ENCODE measurements at places on chromosomes 1 and 21. TPM values are rescaled to one million over a fixed set of nuclear protein-coding genes. Genes with fewer than 3 reads are reported as not detected.

DNA sequence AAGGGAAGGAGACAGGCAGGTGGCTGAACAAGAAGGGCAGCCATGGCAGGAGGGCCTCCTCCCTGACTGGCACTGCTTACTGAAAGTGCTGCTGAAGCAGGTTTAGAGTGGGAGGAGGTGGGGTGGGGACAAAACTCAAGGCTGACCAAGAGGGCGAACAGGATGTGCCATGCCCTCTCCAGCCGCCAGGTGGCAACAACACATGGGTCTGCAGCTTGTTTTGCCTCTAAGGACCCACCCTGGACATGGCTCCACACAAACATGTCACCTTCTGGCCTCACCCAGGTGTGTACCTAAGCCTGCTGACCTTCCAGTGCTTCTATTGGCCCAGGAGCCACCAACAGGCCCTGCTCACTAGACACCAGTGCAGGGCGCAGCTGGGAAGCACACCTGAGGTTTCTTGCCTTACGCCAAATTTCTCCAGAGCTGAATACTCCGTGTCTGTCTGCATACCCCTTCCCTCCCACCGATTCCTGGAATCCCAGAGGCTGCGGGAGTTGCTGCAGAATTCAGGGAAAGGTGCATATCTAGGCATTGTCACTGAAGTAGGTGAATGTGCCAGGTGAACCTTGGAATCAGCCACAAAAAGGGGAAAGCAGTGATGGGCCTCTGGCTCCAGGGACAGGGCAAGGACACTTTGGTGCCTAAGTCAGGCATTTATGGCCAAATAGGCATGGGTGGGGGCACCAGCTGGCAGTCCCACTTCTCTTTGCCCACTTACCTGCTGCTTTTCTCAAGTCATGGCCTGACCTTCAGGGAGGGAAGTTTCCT is 5.3 kb downstream of the PSRC1 start:
- DNase-seq: no peak

DNA sequence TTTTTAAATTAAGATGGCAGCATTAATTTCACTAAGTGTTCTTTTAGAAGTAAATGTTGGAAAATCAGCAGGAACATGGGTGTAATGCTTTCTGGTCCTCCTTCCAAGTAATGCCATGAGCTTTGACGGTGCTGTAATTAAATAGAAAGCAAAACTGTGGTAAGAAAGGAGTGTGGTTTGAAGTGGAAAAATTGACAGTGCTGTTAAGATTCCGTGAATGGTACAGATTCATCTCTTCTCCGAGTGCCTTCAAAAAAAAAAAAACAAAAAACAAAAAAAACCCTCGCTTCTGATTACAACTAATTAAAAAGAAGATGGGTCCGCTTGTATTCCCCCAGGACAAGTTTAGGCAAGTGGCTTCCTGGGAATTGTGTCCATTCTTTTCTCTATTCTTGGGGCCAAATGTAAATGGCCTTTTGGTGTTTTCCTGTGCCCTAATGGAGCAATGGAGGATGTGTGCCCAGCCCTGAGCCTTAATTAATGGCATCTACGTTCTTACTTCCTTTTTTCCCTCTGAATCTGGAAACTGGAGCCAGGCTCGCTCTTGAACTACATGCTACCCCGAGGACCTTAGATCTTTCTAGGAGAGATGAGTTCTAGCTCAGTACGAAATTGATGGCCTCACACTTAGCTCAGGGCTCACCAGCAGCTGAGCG is 5.1 kb downstream of the LMO4 start:
- no peak for DNase-seq

DNA sequence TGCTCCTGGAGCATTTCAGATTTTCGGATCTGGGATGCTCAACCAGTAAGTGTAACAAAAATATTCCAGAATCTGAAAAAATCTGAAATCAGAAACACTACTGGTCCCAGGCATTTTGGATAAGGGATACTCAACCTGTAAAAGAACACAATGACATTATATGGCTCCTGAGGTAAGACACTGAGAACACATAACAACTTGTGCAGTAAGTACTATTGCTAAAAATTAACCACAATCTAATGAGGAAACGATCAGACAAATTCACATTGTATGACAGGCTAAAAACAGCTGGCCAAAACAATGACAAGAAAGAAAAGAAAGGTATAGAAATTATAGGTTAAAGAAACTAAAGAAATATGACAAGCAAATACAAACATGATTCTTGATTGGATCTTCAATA is 54.9 kb downstream of the LTN1 start:
- no peak for DNase-seq

DNA sequence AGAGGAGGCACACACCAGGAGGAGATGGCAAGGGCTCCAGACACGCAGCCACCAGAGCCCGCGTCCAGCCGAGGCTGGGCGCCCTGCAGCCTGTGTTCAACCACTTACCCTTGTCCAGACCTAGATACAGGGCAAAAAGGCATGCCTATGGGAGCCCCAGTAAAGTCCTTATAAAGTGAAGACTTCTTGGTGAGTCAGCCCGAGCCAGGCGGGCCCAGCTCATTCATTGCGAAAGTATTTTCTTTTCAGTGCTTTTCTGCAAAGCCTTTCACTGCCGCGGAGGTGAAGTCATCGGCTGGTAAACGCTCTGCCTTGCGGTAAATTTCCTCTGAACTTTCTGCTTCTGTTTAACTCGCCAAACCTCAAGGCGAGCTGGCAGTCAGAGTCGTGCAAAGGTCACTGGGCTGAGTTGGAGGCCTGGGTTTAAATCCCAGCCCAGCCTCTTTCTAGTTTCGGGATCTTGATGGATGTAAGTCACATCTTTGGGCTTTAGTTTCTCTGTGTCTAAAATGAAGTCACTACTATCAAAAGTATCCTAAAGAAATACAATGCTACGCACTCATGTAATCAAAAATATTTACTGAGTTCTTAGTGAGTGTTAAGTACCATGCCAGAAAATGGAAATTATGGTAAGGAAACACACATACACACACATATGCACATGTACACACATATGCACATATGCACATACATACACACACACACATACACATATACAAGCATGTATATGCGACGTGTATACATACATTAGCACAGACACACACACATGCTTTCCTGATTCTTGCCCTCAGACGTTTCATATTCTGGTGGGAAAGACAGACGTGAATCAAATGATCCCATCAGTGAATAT is 54.7 kb upstream of the IFFO2 start:
- DNase-seq: no peak

DNA sequence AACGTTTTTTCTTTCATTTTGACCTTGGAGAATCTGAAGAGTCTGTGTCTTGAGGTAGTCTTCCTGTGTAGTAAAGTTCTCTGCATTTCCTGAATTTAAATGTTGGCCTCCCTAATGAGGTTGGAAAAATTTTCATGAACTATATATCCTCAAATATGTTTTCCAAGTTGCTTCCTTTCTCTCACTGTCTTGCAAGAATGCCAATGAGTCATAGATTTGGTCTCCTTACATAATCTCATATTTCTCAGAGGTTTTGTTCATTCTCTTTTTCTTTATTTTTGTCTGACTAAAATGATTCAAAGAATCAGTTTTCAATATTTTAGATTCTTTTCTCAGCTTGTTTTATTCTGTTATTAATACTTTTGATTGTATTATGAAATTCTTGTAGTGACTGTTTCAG is 87.6 kb downstream of the DRAM2 start:
- DNase-seq: no peak

GRCh38 chr1:179121159-179121938 is 39.5 kb downstream of the TOR3A start:
- DNase-seq: peak; percentile 23

DNA sequence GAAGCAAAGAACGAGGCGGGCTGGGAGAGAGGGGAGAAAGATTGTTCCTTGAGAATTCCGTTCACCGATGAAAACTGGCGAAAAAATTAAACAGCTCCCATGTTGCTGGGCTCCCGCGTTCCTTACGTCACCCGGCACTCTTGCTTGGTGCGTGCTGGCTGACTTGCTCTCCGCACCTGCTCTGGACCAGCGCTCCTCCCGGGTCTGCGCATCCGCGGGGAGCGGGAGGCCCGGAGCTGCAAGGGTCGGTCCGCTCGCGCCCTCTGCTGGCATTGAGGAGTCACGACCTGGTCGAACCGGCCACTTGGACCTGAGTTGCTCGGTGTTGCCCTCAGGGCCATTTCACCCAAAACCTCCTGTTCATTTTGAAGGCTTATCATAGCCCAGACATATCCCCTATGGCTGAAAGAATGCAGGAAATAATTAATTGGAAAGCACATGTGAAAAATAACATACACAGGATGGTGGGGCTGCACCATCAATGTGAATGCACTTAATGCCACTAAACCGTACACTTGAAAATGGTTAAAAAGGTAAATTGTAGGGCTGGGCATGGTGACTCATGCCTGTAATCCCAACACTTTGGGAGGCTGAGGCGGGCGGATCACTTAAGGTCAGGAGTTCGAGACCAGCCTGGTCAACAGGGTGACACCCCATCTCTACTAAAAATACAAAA is 98.9 kb upstream of the BACE2 start:
- no peak for DNase-seq

DNA sequence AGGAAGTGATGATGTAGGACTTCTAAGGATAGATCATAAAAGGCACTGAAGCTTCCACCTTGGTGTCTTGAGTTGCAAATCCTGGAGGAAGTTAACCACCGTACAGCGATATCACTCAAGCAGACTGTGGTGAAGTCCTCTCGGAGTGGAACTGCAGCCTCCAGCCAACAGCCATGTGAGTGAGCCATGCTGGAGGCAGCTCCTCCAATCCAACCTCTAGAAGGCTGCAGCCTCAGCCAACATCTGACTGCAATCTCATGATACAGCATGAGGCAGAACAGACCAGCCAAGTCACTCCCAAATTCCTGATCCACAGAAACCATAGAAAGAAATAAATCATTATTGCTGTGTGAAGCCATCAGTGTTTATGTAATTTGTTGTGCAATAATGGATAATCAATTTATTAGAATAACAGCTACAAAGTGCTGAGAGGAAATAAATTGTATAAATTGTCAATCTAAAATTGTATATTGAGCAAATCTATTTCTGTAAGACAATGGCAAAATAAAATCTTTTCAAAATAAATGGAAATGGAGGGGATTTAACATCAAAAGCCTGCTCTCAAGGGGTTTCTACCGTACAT is 65.0 kb downstream of the PRSS38 start:
- no peak for DNase-seq

GRCh38 chr1:151006327-151007052 is at the start of gene MINDY1:
Gene MINDY1, minus strand, starts transcription at chr1:151006902. Its CDS starts 4,285 bp downstream, at chr1:151002617.
- DNase-seq: peak; percentile 75

DNA sequence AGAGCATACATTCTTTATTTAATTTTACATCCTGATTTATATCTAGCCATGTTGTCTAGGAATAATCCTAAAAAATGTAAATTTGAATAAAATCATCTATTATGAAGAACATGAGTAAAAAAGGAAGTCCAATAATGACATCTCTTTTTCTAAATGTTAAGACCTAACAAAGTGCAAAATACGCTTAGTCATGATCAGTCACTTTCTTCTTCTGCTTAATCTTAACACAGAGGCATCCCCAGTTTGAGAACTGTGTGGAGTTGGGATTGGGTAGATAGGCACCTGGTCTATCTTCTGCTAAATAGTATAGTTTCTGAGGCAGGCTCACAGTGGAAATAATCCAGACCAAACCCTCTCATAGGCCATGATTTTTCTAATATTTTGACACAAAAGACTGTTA is 311.7 kb upstream of the LRRC7 start:
- DNase-seq: no peak

DNA sequence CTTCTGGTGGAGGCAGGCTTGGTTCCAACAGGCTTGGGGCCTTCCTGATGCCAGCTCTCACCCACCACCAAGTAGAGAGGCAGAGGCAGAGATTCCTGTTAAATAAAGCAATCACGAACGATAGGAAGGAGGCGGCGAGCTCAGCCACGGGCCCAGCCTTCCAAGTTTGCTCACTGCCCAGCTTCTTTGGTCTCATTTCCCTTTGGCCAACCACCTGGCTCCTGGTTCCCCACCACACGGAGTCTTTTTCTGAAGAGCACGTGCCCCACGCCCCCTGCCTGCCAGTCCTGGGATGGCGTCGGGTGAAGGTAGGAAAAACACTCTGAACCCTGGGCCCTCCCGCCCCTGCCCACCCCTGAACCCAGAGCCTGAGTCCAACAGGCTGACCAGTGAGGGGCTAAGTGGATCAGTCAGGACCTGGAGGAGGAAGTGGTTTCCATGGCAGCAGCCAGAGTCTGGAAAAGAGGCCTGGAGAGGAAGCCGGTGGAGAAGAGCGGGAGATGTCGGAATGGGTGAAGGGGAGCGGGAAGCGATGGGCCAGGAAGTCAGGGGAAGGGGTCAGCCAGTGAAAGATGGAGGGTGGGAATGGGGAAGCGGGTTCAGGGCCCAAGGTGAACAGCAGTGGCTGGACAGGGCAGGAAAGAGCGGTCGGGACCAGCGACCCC is 158.2 kb upstream of the KLHDC7A start:
- DNase-seq: no peak

- DNase-seq: peak; percentile 48
Observed at GRCh38 chr1:172533513-172534151, 682 bp downstream of the SUCO start.

DNA sequence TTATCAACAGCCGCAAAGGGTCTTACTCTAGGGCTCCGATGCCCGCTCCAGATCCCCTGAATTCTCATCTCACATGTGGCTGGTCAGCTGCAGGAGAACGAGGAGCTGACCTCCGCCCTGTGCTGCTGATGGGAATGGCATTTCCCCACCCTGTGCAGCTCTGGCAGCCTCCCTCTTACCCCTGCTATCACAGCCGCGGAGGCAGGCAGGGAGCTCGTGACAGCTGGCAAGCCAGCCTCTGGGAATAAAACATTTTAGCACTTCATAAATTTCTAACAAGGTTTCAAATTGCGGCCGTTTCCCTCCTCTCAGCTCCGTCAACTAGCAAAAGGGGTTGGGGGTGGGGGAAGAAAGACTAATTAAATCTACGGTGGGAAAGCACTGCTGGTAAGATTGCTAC is 81.1 kb downstream of the DSCAM start:
- DNase-seq: no peak

Gene SDC3
- polyA plus RNA-seq: 29.1 TPM

Gene CC2D1B
- polyA plus RNA-seq: 19.5 TPM

Gene TNFRSF9
- polyA plus RNA-seq: 0.14 TPM

All from left renal pelvis (tissue), 4 donors.